ENCODE measurements at places on chromosomes 11 and 22.

DNA sequence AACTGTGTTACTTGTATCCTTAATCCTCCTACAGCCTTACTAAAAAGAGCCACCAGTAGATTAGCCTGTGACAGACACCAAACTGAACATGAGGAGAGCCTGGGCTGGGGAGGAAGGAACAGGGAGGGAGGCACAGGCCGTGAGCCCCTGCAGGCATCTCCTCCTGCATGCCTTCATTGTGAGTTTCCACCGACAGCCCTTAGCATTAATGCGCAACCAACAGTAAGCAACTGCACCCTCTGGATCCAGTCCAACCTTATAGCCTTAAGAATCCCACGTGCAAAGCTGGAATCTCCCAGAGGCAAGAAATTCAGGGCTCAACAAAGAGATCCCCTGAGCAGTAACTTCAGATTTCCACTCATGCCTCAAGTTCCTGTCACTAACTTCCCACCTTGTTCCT lies 84.6 kb downstream of the ETS1 start:
- DNase-seq, result no peak

- DNase-seq, result no peak
Observed at GRCh38 chr11:115423728-115424459, 80.3 kb downstream of the CADM1 start.

DNA sequence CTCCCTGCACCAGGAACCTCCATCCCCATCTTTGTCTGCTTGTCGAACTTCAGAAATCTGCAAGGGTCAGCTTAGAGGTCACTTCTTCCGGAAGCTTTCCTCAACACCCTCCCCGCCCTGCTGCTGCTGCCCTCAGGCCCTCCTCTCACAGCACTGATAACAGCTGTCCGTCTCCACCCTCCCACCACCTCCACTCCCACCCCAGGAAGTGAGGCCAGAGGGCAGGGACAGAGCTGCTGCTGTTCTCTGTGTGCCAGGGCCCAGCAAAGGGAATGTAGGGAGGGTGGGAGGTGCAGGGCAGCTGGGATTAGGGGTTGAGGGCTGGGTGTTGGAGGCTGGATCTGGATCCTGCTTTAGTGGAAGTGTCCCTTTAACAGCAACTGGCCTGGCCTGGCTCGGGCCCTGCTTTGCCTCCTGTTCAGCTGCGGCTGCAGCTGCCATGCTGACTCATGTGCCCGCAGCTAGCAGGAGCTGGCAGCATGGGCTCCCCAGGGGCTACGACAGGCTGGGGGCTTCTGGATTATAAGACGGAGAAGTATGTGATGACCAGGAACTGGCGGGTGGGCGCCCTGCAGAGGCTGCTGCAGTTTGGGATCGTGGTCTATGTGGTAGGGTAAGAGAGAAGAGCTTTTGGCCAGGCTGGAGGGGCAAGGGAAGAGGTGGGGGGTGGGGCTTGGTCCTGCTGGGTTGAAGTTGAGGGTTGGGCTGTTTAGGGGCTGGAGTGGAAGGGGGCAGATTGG lies at the start of gene P2RX6:
P2RX6 (plus strand) TSS at position 440 of the 740 bp plus-strand sequence; CDS start at position 450, 10 bp downstream.
- DNase-seq, result no peak

DNA sequence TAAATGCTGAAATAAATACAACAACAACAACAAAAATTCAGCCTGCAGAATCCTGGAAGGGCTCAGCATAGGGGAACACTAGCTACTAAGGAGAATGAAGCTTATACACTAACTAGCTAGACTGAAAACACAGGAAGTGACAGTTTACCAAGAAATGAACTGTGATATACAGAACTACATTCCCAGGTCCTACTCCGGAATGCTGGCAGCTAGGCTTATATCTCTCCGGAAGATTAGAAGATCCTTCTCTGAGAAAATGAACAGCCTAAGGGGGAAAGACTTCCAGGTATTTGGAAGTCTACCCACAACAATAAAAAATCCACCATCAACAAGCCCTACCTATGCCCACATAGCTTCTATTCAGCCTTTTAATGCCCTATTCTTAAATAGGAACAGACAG lies 31.0 kb downstream of the CCDC34 start:
- DNase-seq, result no peak

GRCh38 chr22:46240907-46241306 lies 9.2 kb downstream of the CDPF1 start:
- DNase-seq, result no peak

GRCh38 chr22:48672387-48672786 lies 1155.3 kb downstream of the BRD1 start:
- DNase-seq, result no peak

DNA sequence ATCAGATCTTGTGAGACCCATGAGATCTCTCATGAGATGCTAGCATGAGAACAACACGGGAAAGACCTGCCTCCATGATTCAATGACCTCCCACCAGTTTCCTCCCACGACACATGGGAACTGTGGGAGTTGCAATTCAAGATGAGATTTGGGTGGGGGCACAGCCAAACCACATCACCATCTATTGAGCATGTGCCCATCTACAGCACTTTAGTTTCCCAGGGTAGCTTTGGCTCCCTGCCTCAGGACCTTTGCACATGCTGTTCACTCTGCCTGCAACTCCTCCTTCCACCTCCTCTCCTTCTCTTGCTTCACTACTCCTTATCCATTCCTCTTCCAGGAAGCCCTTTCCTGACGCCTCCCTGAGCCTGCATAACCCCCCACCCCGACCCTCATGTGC lies 17.2 kb downstream of the GRIK4 start:
- DNase-seq, result no peak

DNA sequence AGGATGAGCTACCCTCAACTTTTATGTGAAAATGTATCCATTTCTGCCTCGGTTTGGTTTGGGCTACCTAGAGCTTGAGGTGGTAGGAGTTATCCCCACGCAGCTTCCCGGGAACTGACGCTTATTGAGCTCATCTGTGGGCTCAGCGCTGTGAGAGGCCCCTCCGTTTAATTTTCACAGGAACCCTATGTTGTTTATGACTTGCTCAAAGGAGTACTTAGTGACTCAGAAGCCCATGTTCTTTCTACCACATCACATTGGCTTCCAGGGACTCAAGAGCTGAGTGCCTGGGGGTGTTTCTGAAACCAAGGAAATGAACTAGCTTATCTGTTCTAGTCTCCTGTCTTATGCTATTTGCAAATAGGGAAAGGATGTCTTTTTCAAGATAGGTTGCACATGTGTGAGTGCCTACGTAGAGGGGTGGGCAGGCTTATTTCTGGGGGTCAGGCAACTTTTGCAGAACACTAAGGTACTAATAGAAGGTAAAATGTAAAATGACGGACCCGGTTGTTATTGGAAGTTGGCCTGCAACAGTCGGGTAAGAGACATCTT lies 40.5 kb downstream of the MICAL2 start:
- DNase-seq, result no peak

- no peak for DNase-seq
Observed at GRCh38 chr11:8766043-8766987, 83.7 kb downstream of the RPL27A start.

DNA sequence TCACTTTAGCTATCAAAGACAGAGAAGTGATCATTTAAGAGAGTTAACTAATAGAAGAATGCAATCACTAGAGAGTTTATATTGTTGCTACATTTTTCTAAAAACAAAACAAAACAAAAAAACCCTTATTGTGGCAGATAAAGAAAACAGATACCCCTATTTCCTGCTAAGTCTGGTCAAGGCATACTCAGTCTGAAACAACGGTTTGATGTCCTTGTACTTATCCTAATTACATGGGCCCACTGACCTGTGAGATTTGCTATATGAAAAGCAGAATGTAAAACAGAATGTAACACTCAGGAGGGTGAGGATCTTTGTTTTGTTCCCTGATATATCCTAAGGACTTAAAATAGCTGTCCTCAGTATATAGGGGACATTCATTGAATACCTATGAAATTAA lies 24.6 kb downstream of the MAML2 start:
- DNase-seq, result no peak

GRCh38 chr11:130872981-130873380 lies 43.3 kb downstream of the SNX19 start:
- DNase-seq, result no peak

DNA sequence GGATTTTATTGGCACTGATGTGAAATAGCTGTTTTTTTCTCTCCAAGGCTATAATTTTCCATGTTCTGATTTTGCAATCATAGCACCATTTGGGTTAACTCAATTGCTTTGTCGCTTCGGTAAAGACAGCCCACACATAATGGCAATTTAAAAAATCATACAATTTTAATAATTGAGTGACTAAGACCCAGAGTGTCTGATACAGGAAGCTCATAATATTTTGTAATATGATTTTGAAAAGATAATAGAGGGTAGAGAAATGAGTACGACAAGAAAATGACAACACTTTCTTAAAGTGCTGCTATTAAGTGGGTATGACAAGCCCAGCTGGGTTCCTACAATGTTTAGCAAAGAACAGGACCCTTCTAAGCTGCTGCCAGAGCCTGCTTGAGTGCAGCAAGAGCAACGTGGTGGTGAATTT lies 439.1 kb downstream of the METTL15 start:
- DNase-seq, result no peak

- DNase-seq, result no peak
Observed at GRCh38 chr11:71368966-71369365, 79.2 kb downstream of the DHCR7 start.

GRCh38 chr11:88115828-88116755 lies 59.2 kb downstream of the RAB38 start:
- no peak for DNase-seq

DNA sequence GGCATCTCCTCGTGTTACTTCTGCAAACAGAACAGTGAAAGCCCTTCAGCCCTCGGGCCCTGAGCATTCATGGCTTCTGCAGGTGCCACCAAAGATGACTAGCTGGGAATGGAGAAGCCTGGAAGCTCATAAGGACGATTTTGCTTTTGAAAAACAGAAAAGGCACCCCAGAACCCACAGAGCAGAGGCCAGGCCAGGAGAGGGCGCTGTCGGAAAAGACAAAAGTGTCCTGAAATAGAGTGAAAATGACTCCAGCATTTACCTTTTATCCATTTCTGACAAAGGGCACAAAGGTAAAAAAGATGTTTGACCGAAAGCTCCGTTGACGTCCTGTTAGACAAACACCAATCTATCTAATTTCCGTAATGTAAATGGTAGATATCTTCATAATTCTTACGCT lies 37.6 kb downstream of the ZNF195 start:
- DNase-seq, result peak; percentile 63

- no peak for DNase-seq
Observed at GRCh38 chr11:62689421-62690183, at the start of gene LRRN4CL. Gene LRRN4CL, minus strand, starts transcription at chr11:62689530. Its CDS starts 1,022 bp downstream, at chr11:62688508.

DNA sequence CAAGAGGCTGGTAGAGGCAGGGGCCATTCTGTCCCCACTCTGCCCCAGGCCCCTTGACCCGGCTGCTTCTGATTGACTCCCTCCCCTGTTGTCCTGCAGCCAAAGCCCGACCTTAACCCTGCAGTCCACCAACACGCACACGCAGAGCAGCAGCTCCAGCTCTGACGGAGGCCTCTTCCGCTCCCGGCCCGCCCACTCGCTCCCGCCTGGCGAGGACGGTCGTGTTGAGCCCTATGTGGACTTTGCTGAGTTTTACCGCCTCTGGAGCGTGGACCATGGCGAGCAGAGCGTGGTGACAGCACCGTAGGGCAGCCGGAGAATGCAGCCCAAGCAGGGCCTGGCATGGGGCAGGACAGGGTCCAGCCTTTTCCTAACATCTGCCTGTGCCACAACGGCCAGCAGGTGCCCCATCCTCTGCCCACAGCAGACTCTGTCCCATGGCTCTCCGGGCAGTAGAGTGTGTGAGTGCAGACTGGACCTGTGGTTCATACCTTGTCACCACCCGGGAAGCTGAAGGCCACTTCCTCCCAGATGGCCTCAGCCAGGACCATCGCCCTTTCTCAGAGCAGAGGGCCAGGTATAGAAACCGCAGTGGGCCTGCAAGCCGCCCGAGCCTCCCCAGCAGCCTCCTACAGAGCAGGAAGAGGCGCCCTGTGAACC lies 26.8 kb upstream of the MGAT3 start:
- DNase-seq, result no peak

DNA sequence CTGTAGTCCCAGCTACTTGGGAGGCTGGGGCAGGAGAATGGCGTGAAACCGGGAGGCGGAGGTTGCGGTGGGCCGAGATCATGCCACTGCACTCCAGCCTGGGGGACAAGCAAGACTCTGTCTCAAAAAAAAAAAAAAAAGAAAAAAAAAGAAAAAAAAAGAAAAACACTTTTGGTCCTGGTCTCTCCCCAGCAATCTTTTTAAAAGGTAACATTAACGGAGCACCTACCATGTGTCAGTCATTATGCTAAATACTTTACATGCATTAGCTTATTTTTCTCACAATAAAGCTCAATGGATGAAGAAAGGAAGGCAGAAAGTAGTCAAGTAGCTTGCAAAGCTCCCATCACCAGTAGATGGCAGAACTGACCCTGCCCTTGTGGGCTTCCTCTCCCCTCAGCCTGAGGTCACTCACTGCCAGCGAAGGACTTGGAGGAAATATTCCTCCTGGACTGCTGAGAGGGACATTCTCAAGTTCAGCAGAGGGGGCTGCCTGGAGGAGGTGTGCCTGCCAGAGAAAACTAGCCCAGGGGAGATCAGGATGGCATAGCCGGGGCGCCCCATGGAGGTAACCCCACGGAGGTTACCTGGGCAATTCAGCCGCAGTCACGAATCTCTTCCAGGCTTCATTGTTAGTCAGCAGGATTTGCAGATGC lies 15.5 kb downstream of the APOL3 start:
- peak; percentile 48 for DNase-seq

DNA sequence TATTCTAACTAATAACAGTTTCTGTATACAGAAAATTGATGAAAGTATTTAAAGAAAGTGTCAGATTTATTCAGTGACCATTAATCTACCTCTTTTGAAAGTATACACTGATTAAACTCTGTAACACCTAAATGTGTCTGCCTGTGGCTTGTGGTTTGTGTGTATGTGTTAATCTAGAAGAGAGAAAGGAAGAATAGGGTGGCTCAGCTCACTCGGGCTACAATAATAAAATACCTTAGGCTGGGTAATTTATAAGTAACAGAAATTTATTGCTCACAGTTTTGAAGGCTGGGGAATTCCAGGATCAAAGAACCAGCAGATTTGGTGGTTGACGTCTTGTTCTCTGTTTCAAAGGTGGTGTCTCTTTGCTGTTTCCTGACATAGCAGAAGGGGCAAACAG lies 13.6 kb upstream of the OR5AS1 start:
- DNase-seq, result no peak

GRCh38 chr11:75795276-75796090 lies 19.5 kb upstream of the UVRAG start:
- DNase-seq, result no peak

DNA sequence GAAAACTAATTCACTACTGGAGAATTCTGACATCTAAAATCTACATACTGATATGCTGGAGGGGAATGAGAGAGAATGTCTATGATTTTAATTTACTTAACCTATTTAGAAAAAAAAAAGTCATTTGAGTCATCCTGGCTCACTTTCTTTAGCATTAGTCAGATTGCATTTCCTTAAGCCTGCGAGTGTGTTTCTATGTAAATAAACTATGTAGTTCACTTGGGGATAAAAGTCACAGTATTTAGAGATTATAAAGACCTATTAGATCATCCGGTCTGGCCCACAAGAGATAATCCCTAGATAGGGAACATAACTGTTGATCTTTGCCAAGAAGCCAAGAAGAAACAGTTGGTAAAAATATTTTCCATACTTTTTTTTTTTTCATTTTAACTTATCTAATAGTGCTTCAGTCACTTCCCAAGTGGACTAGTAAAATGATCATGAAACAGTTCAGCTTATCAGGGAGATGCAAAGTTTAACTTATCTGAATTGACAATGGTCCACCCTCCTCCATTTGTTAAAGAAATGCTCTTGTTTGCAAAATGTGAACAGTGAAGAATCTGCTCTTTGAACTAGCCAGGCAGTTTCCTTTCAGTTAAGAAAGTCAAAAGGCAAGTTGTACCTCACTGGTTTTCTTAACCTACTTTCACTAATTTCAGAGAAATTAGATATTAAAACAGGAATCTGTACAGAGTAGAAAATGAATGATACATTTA lies 21.2 kb upstream of the BLID start:
- no peak for DNase-seq

Measured in CD4-positive, alpha-beta T cell treated with Interleukin-21 for 1 hour (primary cell).